Nephron progenitor cell (in vitro differentiated cells): ENCODE measurements at places on chromosomes 5 and 9.

GRCh38 chr9:125650271-125650737, 56.7 kb downstream of the MAPKAP1 start:
- DNase-seq: no peak

DNA sequence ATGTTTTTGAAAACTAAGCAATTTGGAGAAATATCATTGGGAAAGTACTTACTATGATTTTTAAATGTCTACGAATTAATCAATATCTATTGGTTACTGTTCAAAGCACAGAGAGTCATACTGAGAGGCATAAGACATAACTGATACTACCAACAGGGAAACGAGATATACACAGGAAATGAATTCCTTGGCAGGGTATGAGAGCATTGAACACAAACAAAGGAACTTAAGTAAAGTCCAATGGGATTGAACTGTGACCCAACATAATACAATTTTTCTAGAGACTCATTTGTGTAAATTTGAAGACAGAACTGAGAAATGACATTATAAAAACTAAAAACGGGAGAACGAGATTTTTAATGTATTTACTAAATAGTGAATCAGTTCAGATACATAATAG, 1.3 kb upstream of the ITGA1 start:
- DNase-seq: no peak

GRCh38 chr5:88886252-88886651, 3.3 kb upstream of the MEF2C start:
- DNase-seq: no peak

GRCh38 chr9:93307468-93308157, 123.7 kb downstream of the WNK2 start:
- no peak for DNase-seq

DNA sequence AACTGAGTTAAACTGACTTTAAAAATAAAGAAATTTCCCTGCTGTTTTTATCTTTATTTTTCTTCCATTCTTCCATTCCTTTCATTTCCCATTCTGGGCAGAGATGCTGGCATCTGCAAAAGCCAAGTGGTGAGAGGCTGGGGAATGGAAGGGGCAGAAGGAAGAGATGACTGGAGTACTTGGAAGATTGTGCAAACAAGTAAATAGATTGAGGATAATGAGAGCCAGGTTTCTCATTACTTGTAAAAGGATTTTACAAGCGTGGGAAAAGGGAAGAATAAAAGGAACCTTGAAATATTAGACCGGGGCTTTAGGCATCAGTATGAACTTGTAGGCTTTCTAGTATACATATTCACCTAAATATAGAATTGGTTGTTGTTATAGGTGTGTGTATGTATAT, 341.2 kb downstream of the CAAP1 start:
- no peak for DNase-seq

GRCh38 chr9:137975936-137976565, 98.5 kb downstream of the CACNA1B start:
- DNase-seq: no peak
